ENCODE measurements at places on chromosomes 16 and 17. TPM values are rescaled to one million over a fixed set of nuclear protein-coding genes. Genes with fewer than 3 reads are reported as not detected.

SYT17 gene
- 0.26 TPM for total RNA-seq

DLX4 gene
- not detected for total RNA-seq

GRCh38 chr16:86045591-86045971, 146.6 kb downstream of the IRF8 start:
- no peak for DNase-seq

DNA sequence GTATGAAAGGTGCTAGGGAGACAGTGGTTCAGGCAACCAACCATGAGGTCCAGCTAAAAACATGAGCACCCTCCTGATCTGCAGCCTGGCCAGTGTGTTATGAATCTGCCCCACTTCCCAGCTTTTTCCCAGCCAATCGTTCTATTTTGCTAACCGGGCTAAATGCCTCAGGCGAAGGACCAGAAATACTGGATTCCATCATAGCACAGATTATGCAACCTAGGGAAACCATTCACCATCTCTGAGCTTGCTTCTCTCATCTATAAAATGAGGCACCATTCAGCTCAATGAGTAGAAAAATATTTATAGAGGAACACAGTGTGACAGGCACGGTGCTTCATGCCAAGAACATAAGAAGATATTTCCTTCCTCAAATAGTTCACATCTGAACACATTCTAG, 45.2 kb upstream of the NUDT7 start:
- peak; percentile 16 for DNase-seq

DNA sequence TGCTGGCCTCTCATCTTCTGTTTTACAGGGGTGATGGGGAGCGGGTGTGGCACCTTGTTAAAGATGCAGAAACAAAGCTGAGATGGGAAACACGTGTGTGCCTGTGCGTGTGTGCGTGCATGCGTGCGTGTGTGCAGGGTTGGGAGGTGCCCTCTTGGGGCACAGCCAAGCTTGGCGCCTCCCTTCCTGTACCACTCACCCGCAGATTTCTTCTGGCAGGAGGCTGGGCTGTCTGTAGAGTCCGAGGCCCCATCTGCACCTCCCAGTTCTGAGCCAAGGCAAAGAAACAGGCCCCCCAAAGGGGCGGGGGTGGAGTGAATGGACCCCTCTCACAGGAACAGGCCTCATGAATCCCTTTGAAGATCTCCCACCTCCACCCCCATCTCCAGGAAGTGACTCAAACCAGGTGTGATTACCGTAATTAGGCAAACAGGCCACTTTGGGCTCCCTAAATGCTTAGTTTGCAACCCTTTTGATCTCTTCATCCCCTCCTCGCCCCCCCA, 20.9 kb downstream of the TNS4 start:
- peak; percentile 81 for DNase-seq

GLTPD2 gene
- total RNA-seq, result not detected

DNA sequence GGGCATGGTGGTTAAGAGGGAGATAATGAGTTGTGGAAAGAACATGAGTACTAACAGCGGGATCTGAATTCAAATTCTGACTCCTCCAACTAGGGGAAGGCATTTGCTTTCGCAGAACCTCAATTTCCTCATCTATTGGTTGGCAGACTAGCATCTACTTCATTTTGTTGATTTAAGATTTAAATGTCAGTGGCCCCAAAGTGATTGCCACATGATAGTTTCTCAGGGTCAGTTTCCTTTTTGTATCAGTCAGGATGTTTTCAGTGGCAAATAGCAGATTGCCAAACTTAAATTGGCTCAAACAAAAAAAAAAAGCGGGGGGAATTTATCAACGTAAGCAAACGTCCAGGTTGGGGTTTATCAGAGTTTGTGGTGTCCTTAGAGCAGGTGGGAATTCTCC, 25.1 kb upstream of the NOS2 start:
- DNase-seq, result no peak

GRCh38 chr17:77164483-77165091, 23.8 kb downstream of the SEC14L1 start:
- no peak for DNase-seq

RAB37 gene
- 0.26 TPM for total RNA-seq

HBQ1 gene
- not detected for total RNA-seq

DNA sequence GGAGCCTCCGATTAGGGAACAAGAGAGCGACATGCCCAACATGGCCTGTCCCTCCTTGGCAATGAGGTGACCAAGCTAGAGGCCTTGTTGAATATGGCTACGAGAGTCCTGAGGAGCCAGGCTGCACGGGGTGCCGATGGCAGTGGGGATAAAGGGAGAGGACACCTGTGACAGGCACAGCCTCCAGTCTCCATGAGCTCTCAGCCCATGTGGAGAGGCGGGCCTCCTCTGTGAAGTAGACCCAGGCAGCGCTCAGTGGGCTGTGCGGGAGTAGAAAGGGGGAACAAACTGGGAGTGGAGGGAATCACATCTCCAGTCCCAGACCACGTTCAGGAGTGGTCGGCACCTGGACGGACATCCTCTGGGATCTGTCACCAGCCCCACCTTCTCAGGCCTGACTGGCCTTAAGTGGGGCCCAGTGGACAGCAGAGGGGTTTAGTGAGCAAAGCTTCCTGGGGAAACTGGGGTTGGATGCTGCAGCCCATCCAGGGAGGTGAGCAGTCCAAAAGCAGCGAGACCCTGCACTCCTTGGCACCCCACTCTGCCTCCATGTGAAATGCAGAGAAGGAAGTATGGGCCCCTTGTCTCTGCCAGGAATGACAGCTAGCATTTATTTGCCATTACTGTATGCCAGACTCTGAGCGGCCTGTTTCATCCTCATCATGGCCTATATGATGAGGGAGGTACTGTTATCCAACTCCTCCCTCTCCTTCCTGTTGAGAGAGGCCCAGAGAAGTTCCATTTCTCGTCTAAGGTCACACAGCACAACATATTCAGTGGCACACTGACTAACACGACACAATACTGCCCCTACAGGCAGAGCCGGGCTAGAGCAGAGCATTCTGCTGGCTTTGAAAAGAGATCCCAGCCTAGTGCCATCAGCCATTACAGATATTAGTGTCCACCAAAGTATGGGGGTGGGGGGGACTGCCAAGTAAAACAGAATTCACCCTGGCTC, 4.5 kb upstream of the TMEM92 start:
- peak; percentile 88 for DNase-seq

- DNase-seq, result peak; percentile 13
These were observed 391.6 kb downstream of the CDH11 start for GRCh38 chr16:64730261-64730660.

- DNase-seq, result no peak
These were observed 19.2 kb downstream of the UNC119 start for GRCh38 chr17:28533091-28533807.

GRCh38 chr17:77640252-77640651, 318.3 kb upstream of the TNRC6C start:
- DNase-seq, result no peak

PMP22 gene
- 74.0 TPM for total RNA-seq

DNA sequence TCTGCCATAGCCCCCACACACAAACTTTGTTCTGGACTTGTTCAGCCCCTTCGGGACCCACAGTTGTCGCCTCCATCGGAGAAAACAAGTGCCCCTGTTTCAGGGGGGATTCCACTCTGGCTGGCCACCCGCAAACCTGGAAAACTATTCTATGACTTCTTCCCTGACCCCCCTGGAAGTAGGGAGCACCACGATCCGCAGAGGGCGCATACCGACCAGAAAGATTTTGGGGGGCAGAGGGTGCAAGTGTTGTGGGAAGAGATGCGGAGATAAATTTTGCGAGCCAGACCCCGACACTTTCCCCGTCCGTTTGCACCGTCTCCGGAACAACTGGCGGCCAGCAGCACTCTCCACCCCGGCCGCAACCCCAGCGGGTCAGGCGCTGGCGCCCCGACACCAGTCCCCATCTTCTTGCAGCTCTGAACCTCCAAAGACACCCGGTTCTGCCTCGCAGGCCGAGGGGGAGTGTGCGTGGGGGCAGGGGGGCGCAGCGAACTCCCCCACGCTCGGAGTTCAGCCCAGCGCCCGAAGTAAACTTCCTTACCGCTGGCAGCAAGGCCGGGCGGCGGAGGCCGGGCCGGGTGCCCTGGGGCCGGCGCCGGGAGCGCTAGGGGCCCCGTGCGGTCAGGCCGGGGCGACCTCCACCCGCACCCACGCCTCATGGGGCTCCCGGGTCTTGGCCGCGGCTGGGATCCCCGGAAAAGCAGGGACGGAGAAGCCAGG, 744 bp downstream of the SALL1 start:
- DNase-seq, result no peak
